ENCODE measurements at places on chromosomes 6 and 20.

GRCh38 chr20:49786196-49786595 lies 26.4 kb upstream of the SLC9A8 start:
- DNase-seq, result no peak

DNA sequence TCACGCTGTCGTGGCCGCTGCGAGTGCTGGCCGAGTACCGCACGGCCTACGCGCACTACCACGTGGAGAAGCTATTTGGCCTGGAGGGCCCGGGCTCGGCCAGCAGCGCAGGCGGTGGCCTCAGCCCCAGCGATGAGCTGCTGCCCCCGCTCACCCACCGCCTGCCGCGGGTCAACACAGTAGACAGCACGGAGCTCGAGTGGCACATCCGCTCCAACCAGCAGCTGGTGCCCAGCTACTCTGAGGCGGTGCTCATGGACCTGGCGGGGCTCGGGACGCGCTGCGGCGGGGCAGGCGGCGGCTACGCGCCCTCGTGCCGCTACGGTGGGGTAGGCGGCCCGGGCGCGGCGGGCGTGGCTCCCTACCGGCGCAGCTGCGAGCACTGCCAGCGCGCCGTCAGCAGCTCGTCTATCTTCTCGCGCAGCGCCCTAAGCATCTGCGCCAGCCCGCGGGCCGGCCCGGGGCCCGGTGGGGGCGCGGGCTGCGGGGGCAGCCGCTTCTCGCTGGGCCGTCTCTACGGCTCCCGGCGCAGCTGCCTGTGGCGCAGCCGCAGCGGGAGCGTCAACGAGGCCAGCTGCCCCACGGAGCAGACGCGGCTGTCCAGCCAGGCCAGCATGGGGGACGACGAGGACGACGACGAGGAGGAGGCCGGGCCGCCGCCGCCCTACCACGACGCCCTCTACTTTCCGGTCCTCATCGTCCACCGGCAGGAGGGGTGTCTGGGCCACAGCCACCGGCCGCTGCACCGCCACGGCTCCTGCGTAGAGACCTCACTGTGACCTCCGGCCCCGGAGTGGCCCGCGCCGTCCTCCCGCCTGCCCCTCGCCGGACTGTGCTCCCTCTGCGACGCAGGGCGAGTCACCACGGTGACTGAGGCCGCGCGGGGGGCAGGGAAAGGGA lies 5.7 kb downstream of the TMEM151B start:
- DNase-seq, result no peak

- no peak for DNase-seq
Observed at GRCh38 chr6:167296293-167296690, 5.2 kb downstream of the UNC93A start.

GRCh38 chr6:1215023-1215422 lies 96.9 kb upstream of the FOXQ1 start:
- DNase-seq, result no peak

DNA sequence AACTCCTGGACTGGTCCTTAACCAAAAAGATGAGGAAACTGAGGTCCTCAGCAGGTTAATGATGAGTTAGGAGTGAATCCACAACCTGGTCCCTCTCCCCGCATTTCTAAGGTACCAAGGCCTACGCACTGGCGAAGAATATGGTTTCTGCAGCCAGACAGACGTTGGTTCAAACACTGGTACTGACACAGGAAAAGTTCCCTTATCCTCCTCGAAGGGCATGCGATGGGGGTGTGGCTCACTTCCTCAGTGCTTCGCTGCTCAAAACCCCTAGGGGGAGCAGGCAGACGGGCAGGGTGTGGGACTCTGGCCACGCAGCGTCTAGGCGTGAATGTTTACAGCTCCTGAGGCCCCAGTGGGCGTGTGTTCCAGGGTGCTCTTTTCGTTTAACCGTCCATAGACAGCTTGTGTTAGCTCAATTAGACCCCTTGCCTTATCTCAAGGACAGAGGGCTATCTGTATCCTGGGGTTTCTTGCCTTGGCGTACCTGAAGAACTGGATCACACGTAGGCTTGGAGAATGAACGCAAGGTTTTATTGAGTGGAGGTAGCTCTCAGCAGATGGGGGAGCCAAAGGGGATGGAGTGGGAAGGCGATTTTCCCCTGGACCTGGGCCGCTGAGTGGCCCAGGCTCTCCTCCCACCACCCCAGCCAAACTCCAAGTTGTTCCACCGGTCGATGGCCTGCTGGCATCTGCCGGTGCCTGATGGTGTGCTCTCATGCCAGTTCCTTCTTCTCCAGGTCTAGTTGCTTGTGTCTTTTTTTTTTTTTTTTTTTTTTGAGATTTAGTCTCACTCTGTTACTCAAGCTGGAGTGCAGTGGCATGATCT lies 31.8 kb upstream of the PTPN1 start:
- peak; percentile 86 for DNase-seq

DNA sequence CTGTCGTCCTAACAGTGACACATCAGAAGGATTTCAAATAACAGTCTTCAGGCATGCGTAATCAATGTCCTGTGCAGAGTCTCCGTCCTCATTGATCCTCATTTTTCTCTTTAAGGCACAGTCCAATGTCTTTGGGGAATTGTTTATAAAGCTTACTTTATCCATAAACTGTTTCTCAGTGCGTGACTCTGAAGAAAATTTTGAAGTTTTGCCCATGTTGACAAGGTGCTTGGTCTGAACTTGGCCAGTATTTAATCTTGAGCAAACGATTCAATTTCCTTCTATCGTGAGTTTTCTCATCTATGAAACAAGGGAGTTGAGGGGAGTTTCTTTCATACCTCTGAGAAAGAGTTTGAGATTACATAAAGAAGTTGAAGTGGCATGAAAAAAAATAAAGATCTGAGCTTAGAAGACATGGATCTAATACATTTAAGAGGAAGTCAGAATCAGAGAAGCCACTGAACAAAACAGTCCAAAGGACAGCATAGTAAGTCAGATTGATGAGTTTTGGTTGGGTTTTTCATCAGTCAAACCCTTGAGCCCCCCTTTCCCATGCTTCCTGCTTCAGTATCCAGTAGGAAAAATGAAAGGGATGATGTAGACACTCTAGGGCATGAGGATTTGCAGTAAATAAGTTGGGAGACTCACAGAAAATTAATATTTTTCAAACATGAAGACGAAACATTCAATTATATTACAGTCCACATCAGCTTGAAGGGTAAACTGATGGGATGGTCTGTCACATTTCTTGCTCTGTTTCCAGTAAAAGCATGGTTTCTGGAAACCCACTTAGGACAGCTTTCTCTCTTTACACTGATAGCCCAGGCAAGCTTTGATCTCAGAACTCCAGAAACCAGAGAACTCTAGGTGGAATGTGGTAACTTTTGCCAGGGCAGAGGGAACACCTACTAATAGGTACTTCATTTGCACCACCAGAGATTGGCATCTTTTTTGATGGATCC lies 8.1 kb downstream of the EDN1 start:
- no peak for DNase-seq

DNA sequence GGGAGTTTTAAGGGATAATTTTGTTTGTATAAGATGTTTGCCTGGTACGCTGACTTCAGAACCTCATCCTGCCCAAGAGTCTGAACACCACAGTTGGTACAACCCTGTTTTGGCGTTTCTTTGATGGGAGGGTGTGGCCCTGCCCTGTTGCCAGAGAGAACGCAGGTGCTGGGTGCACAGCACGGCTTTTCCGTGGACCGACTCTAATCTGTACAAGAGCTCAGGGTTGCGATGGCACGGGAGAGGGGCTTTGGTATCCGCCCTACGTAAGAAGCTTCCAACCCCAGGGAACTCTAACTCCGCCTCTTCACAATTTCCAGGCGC lies 1.3 kb downstream of the CYP24A1 start:
- no peak for DNase-seq

DNA sequence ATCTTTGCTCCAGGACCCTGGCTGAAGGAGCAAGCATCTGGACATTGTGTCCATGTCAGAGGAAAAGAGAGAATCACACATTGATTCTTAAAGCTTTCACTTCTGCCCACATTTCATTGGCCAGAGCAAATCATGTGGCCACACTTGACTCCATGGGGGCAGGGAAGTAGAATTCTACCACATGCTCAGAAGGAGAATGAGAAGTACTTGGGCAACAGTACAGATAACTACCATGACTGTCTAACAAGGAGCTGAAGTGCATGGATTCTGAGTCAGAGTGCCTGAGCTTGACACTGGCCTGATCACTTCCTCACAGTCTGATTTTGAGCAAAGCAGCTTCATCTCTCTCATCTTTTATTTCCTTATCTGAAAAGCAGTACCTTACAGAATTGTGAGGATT lies 38.6 kb downstream of the GHRH start:
- DNase-seq, result no peak

Data from sigmoid colon (tissue), 7 donors.